ENCODE measurements at places on chromosomes 2 and 18.

- DNase-seq, result no peak
Observed at GRCh38 chr2:113056521-113056920, 2.5 kb upstream of the IL36RN start.

GRCh38 chr2:220476877-220477276 lies 849.4 kb downstream of the SLC4A3 start:
- DNase-seq, result no peak

DNA sequence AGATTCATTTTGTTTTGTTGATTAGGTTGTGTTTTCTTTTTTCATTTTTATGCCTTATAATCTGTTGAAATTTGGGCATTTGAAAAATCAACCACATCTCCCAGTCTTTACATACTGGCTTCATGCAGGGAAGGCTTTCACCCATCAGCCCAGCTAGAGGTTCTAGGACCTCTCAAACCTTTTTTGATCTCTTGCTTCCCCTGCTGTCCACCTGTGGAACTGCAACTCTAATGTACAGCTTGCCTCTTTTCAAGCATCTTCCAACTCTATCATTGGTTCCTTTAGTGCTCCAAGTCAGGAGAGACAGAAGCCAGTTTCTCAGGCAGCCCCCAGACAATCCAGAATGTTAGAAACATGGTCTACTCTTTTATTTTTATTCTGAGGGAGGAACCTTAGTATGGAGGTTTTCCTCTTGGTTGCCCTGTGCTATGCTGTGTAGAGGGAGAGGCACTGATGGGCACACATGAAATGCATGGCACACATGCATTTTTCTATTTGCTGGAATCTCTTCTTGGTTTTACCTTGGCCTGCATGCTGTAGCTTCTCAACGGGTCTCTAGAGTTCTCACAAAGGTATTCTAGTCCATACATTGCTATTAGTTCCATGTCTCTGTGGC lies 107.2 kb upstream of the L3MBTL4 start:
- no peak for DNase-seq

DNA sequence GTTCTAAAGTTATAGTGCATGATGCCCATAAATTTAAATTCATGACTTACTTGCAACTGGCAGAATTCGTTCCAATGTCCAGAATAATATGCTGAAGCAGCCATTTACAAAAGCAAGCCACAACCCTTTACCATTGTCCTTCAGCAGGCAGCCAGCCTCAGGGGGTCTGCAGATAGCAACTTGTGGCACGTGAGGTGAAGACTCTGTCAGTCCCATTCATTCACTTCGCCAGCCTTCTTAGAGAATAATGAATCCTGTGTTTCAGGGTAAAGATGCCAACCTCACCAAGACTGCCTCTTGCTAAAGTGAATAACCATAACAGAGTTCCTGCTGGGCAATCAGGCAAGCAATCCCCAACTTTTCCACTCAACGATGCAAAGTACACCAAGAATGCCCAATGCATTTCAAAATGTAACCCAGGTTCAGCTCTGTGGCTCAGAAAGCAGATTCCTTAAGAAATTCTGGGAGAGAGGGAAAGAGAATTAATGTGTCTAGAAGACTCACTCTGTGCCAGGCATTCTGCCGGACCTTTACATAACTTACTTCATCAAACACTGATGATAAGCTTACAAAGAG lies 315.4 kb downstream of the NCKAP5 start:
- DNase-seq, result no peak

DNA sequence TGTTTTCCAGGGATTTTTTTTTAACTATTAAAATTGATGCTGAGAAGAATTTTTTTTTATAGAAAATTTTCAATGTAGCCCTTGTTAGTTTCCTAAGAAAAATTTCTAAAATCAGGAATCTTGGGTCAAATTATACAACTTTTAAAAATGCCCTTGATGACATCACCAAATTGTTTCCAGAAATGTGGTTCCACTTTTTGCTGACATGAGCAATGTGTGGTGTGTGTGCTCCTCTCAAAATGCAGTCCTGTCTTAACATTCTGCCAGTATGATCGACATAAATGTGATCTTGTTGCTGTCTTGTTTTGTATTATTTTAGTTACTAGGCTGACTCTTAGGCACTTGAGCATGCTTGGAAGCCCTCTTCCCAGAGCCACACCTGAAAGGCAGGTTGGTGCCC lies 89.7 kb upstream of the ST6GAL2 start:
- DNase-seq, result no peak

DNA sequence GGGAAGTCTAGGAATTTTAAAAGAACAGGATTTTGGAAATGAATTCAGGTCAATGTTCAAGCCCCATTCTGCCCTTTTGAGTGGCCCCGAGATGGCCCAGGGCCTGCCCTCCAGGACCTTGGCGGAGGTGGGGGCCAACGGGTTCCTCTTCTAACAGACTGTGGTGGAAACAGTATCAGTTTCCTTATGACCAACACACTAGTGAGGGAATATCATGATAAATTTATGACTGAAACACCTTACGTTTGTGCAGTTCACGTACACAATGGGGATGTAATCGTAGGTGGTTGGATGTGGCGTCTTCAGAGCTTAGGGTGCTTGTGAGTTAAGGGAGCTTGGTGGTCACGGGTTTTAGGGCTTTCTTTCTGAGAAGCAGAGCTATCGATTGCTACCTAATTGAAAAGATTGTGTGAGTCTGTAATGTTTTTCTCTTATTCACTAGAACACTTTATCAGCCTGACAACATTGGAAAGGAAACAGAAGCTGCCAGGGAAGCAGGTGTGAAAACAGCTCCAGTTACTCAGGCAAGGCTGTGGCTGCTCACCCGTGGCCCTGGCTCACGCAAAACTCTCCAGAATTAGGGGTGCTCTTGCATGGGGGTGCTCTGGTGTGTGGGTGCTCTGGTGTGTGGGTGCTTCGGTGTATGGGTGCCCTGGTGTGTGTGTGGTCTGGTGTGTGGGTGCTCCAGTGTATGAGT lies 165.3 kb downstream of the SNTG2 start:
- DNase-seq, result no peak

GRCh38 chr2:65165558-65165957 lies 35.7 kb upstream of the RAB1A start:
- no peak for DNase-seq

GRCh38 chr2:25851740-25852503 lies 26.4 kb downstream of the ASXL2 start:
- DNase-seq, result peak; percentile 68

GRCh38 chr2:24704692-24705091 lies 88.5 kb downstream of the PTRHD1 start:
- DNase-seq, result no peak

- peak; percentile 77 for DNase-seq
Observed at GRCh38 chr2:210171309-210172218, at the start of gene KANSL1L. Gene KANSL1L, minus strand, starts transcription at chr2:210171409. Its CDS starts 16,827 bp downstream, at chr2:210154582.

- DNase-seq, result no peak
Observed at GRCh38 chr2:187593697-187594096, 39.5 kb upstream of the TFPI start.

GRCh38 chr2:8670580-8670979 lies 11.3 kb upstream of the ID2 start:
- no peak for DNase-seq

- DNase-seq, result no peak
Observed at GRCh38 chr2:101665312-101665711, 32.2 kb upstream of the MAP4K4 start.

GRCh38 chr2:120762341-120763061 lies 26.8 kb downstream of the GLI2 start:
- DNase-seq, result no peak

DNA sequence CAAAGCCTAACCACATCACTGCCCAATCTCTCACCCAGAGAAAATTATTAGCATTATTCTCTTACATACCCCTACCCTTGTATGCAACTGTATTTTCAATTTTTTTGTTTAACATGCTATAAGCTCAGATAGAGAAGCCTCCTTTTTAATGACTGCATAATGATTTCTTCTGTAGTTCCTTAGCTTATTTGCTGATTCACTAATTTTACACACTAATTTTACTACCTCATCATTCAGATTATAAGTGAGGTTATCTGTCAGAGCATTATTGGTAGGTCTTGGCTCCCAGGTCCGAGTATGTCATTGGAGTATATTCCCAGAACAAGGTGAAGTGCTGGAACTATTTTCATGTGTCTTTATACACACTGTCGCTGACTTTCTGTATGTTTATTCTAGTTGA lies 45.4 kb downstream of the RHBDD1 start:
- DNase-seq, result no peak

DNA sequence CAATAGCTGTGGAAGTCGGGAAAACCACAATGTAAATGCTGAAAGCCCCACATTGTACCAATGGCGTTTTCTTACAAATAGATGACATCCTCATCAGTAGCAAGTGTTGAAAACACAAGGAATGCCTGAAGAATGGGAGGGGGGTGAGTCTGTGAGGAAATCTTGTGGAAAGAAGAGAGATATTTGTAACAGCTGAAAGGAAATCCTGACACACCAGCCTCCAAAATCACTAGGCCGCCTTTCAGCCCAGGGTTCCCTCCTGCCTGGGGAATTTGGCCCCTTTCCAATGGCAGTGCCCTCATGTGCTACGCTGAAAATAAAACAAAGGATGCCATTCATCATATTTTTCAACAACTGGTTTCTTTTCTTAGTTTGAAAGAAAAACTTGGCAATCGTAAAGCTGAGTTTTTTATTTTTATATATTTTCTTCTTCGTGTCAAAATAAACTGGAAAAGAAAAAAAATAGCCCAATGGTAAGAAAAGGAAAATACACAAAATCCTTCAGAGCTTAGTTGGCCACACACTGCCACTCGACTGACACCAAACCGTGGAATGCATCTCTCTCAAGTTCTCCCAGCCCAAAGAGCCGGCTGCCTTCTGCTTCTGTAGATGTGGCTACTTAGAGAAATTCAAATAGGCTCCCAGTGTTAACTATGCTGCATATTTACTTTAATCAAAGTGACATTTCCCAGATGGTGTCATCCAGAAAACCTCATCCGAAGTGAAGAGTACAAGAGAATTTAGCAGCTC lies 52.0 kb downstream of the FTCDNL1 start:
- no peak for DNase-seq

DNA sequence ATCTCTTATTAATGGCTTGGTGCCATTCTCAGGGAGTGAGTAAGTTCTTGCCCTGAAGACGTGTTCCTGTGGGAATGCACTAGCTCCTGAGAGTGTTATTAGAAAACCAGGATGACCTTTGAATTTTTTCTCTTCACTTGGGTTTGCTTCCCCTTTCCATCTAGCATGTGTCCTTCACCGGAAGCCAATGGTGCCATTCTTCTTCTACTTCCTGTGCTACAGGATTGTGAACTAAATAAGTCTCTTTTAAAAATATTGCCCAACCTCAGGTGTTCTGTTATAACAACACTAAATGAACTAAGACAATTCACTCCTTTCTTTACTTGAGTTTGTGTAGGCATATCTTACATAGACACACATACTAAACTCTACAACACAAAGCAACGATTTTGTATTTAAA lies 447.0 kb downstream of the SOX11 start:
- no peak for DNase-seq

GRCh38 chr18:5510135-5510846 lies 33.5 kb downstream of the EPB41L3 start:
- no peak for DNase-seq

DNA sequence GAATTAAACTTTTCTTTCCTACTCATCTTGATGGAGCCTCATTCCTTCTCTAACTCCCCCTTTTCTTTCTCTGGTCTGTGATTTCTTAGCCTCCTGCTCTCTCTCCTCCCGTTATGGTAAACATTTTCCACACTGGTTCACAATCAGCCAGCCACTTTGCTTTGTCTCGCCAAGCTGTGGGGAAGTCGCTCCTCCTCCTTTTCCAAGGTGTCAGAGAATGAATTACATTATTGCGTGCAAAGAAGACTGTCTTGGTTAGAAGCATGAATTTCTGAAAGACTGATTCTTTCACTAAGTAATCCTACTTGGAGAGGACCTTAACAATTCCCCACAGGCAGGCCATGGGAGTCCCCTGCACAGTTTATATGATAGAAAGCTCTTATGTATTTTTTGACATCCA lies 46.1 kb downstream of the RASGRP3 start:
- no peak for DNase-seq

DNA sequence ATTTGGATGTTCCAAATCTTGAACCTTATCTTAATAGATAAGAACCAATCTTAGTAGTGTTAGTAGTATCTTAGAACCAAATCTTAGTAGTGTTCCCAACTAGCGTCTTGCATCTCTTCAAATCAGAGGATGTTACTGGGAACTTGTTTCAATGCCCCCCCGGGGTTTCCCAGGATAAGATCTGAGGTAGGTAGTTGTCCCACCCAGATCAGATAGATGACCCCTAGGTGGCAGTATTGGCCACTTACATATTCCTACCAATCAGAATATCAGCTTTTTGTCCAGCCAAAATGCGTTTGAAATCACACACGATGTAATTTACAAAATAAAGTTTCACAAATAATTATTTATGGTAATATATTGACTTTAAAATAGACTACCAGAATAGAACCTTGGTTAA lies 314.8 kb downstream of the MBD2 start:
- DNase-seq, result peak; percentile 3

DNA sequence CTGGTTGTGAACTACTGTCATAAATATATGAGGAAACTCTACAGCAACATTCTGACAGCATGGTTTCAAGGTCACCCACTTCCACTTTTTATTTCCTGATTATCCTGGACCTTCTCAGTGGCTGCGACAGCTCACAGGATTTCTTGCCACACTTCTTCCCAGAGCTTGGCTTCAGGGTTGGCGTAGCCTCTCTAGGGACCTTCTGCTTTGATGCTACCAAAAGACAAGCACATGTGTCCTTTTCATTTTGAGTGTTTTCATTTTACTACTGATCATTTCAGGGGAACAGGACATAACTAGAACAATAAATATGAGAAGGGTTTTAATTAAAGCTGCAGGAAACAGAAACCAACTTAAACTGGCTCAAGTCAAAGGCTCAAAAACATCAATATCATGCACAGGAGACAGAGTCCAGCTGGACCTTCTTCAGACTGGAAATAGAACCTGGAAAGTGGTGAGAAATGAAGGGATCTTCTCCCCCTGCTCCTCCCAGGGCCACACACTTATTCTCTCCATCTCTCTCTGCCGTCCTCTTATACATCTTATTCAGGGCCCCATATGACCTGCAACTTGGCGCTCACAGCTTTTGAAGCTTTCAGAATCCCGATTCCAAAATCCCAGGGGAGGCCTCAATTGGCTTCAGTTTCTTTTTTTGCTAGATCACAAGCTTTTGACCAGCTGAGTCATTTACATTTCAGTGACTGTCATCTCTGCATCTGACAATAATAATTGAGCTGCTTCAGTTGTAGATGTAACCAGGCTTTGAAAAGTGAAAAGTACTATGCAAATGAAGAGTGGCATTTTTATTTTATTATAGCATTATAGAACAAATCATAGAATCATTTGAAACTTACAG lies 9.7 kb downstream of the VIT start:
- DNase-seq, result no peak

- no peak for DNase-seq
Observed at GRCh38 chr18:60446821-60447220, 74.2 kb upstream of the MC4R start.

- no peak for DNase-seq
Observed at GRCh38 chr2:170425281-170425751, 247.4 kb downstream of the MYO3B start.

DNA sequence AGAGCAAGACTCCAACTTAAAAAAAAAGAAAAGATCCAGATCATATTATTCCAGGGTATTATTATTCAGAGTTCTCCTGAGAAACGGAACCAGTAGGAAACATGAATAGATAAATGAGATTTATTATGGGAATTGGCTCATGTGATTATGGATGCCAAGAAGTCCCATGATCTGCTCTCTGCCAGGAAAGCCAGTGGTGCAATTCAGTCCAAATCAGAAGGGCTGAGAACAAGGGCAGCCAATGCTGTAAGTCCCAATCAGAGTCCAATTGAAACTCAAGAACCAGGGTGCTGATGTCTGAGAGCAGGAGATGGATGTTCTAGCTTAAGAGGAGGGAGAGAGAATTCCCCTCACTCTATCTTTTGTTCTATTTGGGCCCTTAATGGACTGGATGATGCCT lies 7.8 kb downstream of the SCYGR2 start:
- DNase-seq, result no peak
